ENCODE measurements at places on chromosomes 5 and 9.

DNA sequence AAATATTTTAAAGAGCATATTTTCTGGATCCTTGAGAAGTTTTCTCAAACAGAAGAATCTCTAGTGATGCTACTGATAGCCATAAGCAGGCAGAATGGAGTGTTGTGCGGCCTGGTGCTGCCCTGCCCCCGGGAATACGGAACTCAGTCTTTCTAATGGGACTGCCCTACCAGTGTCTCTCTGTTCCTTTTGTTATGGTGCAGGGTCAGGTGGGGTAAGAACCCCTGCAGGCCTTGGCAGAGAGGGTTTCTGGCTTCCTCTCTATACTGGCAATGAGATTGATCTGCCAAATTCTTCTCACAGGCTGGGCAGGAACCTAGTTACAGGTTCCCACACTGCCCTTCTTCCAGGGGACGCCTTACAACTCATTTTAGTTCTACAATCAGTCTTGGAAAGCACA, 2.6 kb downstream of the IL5 start:
- DNase-seq = no peak

- no peak for DNase-seq
Observed at GRCh38 chr9:127218818-127219217, 45.8 kb upstream of the GARNL3 start.

GRCh38 chr5:148290271-148291195, 21.7 kb upstream of the SPINK7 start:
- no peak for DNase-seq

DNA sequence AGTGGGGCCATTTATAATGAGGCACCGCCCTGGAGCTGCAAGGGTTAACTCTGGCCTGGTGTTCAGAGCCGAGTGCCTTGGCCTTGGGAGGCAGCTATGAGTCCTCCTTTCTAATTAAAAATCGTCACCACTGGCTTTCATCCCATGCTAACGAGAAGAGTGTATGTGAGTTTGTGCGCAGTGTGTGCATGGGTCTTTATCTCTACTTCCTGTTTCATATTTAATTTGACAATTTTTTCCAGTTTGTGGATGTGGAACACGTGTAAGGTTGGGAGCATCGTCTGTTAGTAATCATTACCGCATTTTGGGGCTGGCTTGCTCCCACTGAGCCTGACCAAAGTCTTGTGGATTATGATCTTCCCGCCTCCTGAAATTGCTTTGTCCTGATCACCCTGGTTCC, 76.4 kb downstream of the NDFIP1 start:
- no peak for DNase-seq

DNA sequence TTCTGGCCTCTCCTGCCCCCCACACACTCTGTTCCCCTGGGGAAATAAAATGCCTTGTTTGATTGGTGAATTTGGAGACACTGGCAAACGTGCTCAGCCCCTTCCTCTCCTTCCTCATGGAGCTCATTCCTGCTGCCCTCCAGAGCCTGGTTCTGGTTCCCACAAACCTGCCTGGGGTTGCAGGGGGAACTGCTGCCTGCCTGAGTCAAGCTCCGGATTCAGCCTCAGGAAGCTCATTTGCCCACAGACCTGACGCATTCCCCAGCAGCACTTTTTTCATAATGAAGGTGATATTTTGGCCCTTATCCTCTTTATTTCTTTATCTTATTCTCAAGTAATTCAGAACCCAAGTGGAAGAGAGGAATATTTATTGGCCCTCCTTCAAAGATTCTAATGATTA, 140.5 kb downstream of the TTLL11 start:
- DNase-seq = no peak

- no peak for DNase-seq
Observed at GRCh38 chr5:163377982-163378381, 59.4 kb upstream of the CCNG1 start.

DNA sequence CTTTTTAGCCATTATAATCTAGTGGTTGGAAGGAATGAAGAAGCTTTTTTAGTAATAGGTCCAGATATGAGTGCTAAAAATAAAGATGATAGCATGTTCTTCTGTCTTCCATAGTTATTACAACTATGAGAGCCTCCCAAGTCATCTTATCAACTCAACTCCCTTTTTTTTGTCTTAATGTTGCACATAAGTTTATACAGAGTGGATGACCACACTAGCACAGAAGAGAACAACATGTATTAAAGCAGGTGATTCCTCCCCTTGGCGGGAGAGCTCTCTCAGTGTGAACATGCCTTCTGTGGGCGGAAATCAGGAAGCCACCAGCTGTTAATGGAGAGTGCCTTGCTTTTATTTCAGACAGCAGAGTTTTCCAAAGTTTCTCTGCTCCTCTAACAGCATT, 40.1 kb upstream of the STX17 start:
- DNase-seq = no peak

All from stimulated activated CD8-positive, alpha-beta memory T cell treated with anti-CD3 and anti-CD28 coated beads, Interleukin-7, amount 100 ng/mL, for 48 hours (primary cell).